Hematopoietic multipotent progenitor cell treated with erythropoietin and hydrocortisone succinate and interleukin-3 and kit ligand, for 6 days (in vitro differentiated cells): ENCODE measurements at places on chromosomes 3 and 15.

DNA sequence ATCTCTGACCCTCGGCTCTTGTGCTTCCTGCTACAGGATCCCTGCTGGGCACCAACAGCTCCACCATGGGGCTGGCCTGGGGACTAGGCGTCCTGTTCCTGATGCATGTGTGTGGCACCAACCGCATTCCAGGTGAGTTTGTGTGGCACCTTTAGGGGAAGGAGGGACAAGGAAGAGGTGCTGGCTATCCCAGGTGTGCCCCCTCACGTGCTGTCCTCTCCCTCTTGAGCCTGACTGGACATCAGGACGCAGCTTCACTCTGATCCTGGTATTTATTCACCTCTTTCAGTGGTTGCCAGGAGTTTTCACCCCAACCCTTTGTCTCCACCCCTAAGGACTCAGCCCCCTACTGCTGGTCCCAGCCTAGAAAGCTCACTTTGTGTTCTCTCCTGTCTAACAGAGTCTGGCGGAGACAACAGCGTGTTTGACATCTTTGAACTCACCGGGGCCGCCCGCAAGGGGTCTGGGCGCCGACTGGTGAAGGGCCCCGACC, 960 bp downstream of the THBS1 start:
- DNase-seq = peak; percentile 50

DNA sequence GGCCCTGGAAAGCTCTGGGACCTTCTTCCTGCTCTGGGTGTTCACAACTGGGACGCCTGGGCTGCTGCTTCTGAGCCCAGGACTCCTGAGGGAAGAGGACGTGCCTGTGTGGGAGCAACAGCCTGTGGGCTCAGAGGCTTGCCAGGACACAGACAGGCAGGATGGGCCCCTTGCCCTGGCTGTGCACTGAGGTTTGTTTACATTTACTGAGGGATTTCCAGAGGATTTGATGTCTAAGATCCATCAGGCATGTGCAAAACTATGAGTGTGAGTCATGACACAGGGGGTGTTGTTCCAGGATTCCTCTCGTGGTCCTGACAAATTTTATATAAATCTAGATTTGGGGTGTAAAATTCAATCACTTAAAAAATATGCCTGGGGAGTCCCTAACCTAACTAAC, 10.6 kb downstream of the CCR9 start:
- DNase-seq = no peak

- DNase-seq = no peak
Measured at GRCh38 chr3:111700054-111700453, 104.9 kb upstream of the ZBED2 start.

DNA sequence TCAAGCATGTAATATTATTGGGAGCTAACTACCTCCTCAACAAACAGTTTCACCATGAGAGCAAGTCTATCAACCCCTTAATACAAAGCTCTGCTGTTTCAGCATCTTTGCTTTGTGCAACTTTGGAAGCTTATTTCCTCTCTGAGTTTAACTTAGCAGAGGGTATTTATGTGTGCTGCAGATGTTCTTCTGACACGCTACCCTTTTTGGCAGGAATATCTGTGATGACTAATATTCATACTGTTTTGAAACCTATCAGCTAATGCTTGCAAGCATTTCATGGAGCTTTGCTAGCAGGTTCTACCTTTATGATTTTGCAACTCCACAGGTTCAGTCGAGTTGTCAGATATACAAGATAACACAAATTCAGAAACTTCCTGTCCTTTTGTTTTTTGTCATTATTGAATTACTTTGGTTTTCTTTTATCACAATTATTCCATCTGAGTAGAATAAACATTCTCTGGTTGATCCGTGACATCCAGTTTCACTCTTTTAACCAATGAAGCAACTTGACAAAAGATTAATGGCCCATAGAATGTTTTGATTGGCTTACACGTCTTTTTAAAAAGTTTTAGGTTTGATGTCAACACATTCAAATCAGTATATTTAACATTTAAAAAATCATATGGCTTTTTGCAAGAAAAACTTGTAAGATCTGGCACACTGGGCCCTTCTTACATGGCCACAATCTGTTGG, 1.7 kb upstream of the SLC9A9 start:
- no peak for DNase-seq

DNA sequence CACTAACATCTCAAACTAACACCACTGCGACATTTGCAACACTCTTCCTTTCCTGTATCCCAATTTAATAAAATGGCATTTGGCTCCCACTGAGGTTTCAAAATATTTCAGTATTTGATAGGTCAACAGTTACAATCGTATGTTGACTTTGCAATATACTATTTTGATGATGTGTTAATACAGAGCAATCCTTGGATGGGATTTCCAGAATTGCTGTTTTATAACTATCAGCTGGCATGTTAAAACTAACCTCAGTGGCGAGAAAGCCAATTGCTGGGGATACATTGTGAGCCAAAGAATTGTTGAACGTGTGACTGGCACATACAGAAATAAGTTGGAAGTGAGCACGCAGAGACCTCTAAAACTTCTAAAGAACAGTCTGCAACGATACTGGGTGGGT, 226.1 kb upstream of the LYSMD4 start:
- no peak for DNase-seq

DNA sequence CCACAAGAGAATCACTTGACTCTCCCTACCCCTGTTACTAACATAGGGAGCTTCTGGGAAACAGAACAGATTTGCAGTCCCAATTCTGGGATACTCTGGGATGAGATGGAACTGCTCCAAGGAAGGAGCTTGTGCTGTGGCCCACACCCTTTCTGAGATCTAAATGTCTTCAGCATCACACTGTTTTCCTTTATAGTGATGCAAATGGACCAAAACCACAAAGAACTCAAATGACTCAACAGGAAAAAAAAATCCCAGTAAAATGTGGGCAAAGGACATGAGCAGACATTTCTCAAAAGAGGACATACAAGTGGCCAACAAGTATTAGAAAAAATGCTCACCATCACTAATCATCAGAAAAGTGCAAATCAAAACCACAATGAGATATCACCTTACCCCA, 155.6 kb downstream of the NECTIN3 start:
- DNase-seq = no peak

DNA sequence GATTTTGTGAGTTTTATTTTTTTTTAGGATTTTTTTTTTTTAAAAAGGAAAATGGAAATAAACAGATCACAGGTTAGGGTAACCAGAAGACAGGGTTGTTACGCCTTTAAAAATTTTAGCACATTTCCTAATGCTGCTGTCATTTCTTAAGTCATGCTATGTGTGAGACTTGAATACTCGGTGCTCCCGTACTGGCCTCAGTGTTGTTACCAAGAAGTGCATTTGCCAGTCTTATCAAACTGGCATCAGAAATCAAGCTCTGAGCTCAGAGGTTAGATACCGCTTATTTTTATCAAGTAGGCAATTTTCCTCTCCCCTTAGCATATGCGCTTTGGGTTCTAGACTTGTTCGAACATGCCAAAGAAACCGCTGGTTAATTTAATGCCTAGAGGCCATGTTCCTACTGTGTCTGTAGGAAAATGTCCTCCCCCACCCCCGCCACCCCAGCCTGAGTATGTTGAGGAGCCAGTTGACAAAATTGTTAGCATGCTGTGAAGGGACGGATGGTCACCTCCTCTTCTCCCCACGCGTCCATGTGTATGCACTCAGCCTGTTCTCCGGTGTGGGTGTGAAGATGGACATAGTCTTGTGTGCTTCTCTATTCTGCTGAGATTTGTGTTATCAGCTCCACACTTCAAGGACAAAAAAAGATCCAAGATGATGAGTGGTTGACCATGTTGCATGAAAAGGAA, 88.9 kb downstream of the ITPR1 start:
- DNase-seq = peak; percentile 66

GRCh38 chr15:74350295-74351275, 16.9 kb downstream of the CYP11A1 start:
- no peak for DNase-seq

- DNase-seq = no peak
Measured at GRCh38 chr3:140731440-140732119, 53.7 kb downstream of the TRIM42 start.
